ENCODE measurements at places on chromosomes 4 and X.

DNA sequence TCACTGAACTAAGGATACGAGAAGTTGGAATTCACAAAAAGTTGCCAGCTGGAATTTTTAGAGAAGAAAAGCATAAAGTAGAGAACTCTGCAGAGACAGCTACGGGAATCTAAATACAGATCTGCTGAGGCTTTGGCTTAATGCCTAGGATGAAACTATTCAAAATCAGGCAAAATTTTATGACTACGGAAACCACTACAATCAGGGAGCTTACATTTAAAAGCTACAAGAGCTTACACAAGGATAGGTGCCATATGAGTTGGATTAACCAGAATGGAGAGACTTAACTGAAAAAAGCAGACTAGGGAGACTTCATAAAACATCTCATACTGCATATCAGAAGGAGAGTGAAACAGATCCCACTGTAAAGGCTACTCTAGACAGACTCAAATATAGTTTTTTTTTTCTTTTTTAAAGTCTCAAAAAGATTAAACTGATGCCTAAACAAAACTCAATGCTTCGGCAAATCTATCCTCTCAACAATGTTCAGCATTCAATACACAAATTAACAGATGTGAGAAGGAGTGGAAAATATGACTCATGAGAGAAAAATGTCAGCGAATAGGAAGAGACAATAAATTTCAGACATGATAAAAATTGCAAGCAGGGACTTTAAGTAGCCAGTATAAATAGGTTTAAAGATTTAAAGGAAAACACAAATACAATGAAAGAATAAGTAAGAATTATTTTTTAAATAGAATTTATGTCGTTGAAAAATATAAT lies 586.1 kb downstream of the FSTL5 start:
- no peak for DNase-seq

DNA sequence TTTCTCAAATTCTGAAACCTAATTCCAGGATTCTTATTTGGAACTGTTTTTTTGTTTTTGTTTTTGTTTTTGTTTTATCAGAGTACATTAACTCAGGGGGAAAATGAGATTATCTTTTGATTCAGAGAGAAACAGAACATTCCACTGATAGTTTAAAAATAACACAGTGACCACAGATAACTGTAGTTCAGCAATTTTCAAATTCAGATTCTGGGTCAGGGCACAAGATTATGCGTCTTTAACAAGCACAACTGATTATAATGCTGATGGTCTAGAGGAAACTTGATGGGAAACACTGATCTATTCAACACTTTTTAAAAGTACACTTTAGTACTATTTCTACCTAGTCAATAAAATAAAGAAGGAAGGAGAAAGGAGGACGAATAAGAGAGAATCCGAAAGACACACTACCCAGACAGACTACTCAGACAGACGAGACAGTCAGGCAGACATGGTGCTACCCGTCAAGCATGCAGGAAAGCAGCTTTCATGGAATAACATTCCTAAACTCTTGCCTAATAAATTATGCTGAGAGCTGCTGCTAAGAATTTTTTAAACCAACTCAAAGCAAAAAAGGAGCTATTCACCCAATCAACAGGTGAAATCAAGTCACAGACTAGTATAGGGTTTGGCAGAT lies 59.0 kb downstream of the APBB2 start:
- no peak for DNase-seq

DNA sequence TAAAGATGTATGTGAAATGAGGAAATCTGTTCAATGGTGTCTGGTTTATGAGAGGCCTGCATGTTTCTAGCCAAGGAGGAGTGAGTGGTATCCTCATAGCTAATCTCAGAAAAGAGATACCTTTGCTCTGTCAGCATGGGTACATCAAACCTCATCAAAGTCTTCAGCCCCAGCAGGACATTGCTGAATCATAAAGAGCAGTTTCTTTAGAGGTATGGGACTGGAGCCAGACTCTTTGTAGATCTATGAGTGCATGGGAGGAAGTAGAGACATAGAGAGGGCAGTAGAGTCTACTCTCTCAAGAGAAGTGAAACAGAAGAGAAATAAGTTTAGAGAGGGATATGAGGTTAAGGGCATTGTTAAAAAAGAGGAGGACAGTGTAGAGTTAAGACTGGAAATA lies 1950.9 kb downstream of the ARAP2 start:
- no peak for DNase-seq

GRCh38 chrX:10902001-10902400 lies 209.1 kb upstream of the HCCS start:
- no peak for DNase-seq

- no peak for DNase-seq
These were observed 184.3 kb downstream of the QDPR start for GRCh38 chr4:17327591-17327990.

DNA sequence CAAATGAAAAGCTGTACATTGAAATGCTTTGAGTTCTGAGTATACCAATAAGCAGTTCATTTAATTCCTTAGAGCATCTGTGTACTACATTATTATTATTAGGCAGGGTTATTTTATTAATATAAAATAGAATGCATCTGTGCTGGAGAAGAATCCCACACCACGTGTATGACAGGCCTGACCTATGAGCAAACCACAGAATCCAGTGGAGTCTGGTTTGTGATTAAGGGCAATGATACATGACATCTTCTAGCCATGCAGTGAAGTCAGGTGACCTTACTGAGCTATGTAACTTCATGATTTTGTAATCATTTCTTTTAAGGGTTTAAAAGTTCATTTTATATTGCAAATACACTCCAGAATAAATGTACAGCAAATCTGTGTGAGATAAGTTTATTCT lies 1165.0 kb upstream of the TENM3 start:
- no peak for DNase-seq

- DNase-seq = no peak
These were observed 188.1 kb downstream of the QDPR start for GRCh38 chr4:17323554-17324385.

GRCh38 chr4:146379744-146380143 lies 142.0 kb downstream of the SLC10A7 start:
- DNase-seq = no peak

DNA sequence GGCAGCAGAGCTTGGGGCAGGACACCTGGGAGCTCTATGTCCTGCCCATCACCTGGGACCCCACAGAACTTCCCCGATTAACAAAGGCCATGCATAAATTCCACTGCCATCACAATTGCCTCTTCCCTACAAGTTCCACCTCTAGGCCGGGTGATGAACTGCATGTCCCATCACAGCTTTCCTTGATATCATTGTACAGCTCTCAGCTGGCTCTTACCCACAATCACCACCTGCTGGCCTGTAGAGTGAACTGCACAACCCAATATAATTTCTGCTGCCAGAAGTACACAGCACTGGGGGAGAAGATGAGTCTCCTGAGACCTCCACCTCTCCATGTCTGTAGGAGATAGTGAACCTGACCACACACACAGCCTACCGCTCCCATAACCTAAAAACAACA lies 285.0 kb upstream of the AADAT start:
- no peak for DNase-seq

- DNase-seq = no peak
These were observed 46.1 kb downstream of the BMX start for GRCh38 chrX:15546745-15547144.

DNA sequence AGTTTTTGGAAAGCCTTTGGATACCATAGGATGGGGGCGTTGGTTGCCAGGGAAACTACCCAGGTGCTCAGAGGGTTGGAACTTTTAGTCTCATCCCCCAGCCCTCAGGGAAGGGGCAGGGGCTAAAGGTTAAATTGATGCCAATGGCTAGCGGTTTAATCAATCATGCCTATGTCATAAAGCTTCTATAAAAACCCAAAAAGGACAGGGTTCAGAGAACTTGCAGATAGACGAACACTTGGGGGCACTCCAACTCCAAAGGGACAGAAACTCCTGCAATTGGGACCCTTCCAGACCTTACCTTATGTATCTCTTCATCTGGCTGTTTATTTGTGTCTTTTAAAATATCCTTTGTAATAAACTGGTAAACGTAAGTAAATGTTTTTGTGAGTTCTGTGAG lies 30.0 kb upstream of the GPR173 start:
- DNase-seq = no peak

DNA sequence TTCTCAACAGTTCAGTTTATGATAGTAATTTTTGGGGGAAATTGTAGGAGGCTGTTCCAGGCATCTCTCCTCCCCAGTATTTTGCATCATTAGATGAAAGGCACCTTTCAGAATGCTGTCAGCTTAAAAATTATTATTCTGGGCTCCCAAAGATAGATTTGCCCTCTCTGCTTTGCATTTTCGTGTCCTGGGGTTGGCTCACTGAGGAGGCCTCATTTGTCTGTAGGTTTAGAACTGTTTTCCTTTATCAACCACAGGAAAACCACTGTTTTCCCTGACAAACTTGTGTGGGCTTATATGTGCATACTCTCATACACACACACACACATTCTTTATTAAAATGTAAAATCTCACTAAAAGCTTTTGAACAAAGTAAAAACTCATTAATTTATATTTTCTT lies 197.2 kb upstream of the VCX3A start:
- DNase-seq = no peak

DNA sequence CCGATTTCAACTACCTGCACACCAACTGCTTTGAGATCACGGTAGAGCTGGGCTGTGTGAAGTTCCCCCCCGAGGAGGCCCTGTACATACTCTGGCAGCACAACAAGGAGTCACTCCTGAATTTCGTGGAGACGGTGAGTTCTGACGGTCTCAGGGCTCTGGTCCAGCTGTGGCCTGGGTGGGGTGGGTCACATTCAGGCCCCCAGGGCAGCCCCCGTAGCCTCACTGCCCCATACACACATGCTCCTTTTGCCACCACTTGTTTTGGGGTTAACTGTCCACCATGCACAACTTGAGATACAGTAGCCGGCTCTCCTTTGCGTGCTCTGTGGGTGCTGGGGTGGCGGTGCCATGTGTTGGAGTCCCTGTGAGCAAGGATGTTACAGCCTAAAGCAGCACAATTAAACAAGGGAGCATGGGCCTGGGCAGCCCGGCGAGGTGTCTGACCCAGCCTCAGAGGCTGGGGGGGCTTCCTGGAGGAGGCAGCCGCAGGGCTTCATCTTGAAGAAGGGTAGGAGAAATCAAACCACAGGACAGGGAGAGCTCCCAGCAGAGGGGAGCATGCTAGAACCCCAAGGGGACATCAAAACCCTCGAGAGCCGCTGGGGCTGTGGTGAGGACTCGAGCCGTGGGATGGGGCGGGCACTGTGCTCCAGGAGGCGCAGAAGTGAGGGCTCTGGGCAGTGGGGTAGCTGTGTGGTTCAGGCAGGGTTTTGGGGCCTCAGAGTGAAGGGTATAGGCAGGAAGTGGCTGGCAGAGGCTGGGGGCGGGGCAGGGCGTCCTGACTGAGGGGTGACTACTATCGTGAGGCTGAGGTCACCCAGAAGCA lies 22.0 kb downstream of the CPZ start:
- no peak for DNase-seq

GRCh38 chr4:174532445-174532844 lies 10.2 kb upstream of the HPGD start:
- no peak for DNase-seq

DNA sequence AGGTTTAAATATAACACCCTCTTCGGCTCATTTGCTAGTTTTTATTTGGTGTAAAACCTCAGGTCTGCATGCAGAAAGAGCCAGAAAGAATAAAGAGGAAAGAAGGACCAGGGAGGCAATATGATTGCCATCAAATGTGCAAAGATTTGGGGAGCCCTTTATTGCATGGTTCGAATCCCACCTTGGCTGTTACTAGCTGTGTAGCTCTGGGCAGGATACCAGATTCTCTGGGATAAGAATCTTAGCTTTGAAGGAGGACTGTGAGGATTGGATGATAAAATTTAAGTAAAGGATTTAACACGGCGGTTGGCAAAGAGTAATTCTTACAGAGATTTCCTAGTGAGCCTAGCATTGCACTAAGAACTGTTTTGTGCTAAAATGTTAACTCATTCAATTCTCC lies 510.2 kb upstream of the LCORL start:
- DNase-seq = no peak

- DNase-seq = no peak
These were observed 161.7 kb downstream of the SMARCA1 start for GRCh38 chrX:129361576-129361975.

DNA sequence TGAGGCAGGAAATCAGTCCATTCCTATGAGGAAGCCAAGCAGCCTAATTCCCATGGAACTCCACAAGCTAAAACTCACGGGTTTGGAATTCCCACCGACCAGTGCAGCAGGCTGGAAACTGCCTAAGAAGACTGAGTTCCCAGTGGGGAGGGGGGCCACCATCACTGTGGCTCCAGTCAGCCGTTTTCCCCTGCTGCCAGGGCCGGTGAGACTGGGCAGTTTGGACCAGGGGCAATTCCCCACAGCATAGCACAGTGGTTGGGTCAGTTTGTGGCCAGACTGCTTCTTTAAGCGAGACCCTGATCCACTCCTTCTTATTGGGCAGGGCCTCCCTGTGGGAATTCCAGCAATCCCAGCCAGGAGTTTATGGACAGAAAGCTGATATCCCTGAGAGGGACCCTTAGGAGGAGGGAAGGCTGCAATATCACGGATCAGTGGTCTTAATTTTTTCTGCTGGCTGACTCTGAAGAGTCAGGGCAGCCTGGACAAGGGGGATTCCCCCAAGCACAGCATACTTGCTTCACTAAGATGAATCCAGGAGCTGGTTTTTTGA lies 20.7 kb downstream of the PAGE5 start:
- DNase-seq = no peak

- DNase-seq = no peak
These were observed 246.8 kb downstream of the ADGRL3 start for GRCh38 chr4:61446941-61447340.

- DNase-seq = no peak
These were observed 3.2 kb downstream of the TMEM144 start for GRCh38 chr4:158213466-158213865.

DNA sequence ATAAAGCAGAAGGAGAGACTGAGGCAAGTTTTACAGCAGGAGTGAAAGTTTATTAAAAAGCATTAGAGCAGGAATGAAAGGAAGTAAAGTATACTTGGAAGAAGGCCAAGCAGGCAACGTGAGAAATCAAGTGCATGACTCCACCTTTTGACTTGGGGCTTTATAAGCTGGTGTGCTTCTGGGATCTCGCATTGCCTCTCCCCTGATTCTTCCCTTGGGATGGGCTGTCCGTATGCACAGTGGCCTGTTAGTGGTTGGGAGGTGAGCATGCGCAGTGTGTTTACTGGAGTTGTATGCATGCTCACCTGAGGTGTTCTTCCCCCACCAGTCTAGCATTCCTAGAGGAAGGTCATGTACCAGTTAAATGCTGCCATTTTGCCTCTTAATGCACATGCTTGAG lies 29.1 kb upstream of the C1QTNF7 start:
- no peak for DNase-seq

DNA sequence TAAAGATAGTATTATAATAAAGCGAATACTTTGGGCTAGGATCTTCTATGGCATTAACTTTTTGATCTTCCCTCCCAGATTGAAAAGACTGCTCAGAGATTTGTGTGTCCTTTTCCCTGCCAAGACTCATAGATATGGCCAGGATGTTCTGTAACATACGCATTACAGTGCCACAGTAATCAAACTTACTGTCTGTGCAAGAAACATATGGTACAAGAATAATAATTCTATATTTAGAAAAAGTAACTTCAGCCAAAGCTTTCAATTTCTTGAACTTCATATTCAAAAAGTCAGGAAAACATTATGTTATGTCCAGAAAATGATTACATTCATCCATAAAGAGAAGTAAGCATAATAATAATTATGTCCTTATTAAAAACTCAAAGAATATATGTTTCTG lies 100.9 kb upstream of the GUCY1A1 start:
- no peak for DNase-seq

GRCh38 chrX:118536687-118537461 lies 41.3 kb downstream of the DOCK11 start:
- no peak for DNase-seq

- no peak for DNase-seq
These were observed 24.4 kb downstream of the TXK start for GRCh38 chr4:48109413-48110263.
